ENCODE measurements at places on chromosomes 5 and 9. TPM values are rescaled to one million over a fixed set of nuclear protein-coding genes. Genes with fewer than 3 reads are reported as not detected.

Gene PCDHA1
- total RNA-seq, result not detected

Gene IFNA13
- not detected for total RNA-seq

Gene PCDHGA4
- total RNA-seq, result 6.7 TPM

Gene FAM78A
- 0.78 TPM for total RNA-seq

Gene MYMK
- total RNA-seq, result not detected

Gene MYOZ3
- not detected for total RNA-seq

Gene RASEF
- total RNA-seq, result 49.5 TPM

DNA sequence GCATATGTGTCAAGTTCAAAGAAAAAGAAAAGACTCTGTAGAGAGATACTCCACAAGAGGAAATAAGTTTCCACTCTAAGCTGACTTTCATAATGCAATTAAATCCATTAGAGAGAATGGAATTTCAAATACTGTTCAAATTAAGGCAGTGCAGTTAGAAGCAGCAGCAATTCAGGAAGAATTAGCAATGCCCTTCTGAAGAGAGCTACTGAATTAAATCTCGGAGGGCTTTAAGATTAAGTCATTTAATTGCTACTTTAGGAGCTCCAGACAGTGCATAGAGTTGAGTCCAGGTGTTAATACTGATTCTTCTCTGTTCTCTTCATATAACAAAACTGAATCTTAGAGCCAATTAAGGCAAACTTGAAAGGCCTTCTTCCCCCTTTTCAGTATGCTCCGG is 8.5 kb downstream of the CDH12 start:
- no peak overlapping the region for H3K4me3 ChIP-seq
- no peak for DNase-seq
- no peak overlapping the region for H3K27ac ChIP-seq
- no peaks in the 10 kb centered on the region for H3K36me3 ChIP-seq
- no peaks in the 10 kb centered on the region for H3K27me3 ChIP-seq
- H3K4me1 ChIP-seq, result no peaks in the 10 kb centered on the region

- no peak overlapping the region for H3K27ac ChIP-seq
- DNase-seq, result no peak
- H3K4me3 ChIP-seq, result no peak overlapping the region
- no peaks in the 10 kb centered on the region for H3K36me3 ChIP-seq
Measured at GRCh38 chr5:176888865-176889165, 10.3 kb downstream of the HK3 start.

DNA sequence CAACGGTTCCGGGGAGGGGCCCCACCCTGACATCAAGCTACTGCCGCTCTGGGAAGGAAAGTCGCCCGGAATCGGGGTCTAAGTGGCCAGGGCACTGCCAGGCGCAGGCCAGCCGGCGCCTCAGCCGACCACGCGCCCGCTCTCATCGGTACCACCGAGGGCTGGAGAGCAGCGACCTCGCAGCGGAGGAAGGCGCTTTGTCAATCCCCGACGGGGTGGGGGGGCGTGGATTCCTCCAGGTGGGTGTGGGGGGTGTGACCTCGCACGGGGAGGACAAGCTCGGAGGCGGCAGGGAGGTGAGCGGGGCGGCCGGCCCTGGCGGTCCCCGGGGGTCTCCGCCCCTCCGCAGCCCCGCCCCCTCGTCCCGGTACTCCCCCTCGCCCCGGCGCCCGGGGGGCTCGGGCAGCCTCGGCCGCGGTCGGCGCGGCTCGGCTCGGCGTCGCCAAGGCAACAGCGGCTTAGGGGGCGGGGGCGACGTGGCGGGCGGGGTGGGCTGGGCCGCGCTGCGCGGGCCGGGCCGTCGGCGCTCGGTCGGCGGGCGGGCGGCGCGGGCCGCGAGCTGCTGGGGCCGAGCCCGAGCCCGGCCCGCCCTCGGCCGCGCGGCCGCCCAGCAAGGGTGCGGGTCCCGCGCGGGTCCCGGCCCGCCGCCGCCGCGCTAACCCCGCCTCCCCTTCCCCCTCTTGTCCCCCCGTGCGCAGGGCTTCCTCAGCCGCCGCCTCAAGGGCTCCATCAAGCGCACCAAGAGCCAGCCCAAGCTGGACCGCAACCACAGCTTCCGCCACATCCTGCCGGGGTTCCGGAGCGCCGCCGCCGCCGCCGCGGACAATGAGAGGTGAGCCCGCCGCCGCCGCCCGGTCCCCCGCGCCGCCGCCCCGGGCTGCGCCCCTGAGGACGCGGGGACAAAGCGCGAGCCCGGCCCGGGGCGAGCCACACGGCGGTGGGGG is 47.5 kb downstream of the DAB2IP start:
- peak; percentile 54 for DNase-seq
- peak overlapping the region; percentile 75 for H3K27ac ChIP-seq
- no peaks in the 10 kb centered on the region for H3K36me3 ChIP-seq
- H3K4me1 ChIP-seq, result peaks cover 41% of the 10 kb centered on the region
- no peaks in the 10 kb centered on the region for H3K27me3 ChIP-seq

DNA sequence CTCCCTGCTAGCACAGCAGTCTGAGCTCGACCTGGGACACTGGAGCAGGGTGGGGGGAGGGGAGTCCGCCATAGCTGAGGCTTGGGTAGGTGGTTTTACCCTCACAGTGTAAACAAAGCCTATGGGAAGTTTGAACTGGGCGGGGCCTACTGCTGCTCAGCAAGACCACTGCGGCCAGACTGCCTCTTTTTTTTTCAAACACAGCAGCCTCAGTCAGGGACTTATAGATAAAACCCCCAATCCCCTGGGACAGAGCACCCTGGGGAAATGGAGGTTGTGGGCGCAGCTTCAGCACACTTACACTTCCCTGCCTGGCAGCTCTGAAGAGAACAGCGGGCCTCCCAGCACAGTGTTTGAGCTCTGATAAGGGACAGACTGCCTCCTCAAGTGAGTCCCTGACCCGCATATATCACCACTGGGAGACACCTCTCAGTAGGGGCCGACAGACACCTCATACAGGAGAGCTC is 151.1 kb upstream of the APC start:
- H3K27me3 ChIP-seq, result no peaks in the 10 kb centered on the region
- H3K36me3 ChIP-seq, result no peaks in the 10 kb centered on the region
- DNase-seq, result no peak
- H3K4me3 ChIP-seq, result no peak overlapping the region
- H3K4me1 ChIP-seq, result no peaks in the 10 kb centered on the region
- H3K27ac ChIP-seq, result no peak overlapping the region

GRCh38 chr5:74378464-74378863 is 262.1 kb downstream of the ENC1 start:
- no peak overlapping the region for H3K27ac ChIP-seq
- peaks cover 6% of the 10 kb centered on the region for H3K4me1 ChIP-seq
- no peaks in the 10 kb centered on the region for H3K27me3 ChIP-seq
- H3K36me3 ChIP-seq, result no peaks in the 10 kb centered on the region

DNA sequence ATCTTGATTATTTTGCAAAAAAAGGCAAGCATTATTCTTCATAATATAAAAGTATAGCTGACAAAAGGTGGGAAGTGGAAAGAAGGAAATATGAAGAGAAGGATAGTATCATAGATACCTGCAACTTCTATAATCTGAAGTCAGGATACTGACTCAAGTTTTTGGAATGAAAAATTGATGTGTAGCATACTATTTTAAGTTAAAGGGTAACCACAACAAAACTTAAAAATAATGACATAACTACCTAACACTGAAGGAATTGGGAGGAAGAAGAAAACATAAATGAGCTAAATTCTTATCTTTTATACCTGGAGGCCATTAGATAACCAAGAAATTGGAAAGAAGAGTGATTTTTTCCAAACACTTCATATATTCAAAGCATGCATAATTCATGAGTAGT is 51.8 kb upstream of the TLE1 start:
- H3K4me3 ChIP-seq, result no peak overlapping the region
- no peak for DNase-seq
- H3K27ac ChIP-seq, result no peak overlapping the region
- H3K36me3 ChIP-seq, result no peaks in the 10 kb centered on the region
- H3K27me3 ChIP-seq, result no peaks in the 10 kb centered on the region

DNA sequence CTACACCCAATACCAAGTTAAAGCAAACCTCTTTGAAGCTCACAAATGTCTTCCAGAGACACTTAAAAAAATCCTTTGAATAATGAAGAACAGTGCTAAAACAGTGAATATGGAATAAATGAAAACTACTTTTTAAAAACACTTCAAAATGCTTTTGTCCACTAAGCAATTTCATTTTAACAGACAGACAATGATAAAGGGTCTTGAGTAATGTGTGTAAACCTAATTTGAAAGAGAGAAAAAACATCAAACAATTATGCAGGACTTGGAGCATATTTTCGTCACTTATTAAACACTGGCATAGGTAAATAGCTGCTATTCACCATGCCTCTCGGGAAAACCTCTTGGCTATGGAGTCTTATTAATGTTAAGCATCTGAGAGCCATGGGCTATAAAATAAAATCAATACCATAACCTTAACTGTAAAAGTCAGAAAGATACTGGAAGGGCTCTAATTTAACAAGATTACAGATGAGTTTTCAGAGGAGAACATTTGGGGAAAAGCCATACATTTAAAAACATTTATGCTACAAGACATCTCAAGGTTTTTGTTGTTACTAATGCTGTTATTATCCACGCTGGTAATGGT is 177.8 kb downstream of the NFIB start:
- DNase-seq, result no peak
- no peak overlapping the region for H3K27ac ChIP-seq
- H3K36me3 ChIP-seq, result no peaks in the 10 kb centered on the region
- H3K27me3 ChIP-seq, result no peaks in the 10 kb centered on the region
- H3K4me1 ChIP-seq, result peaks cover 6% of the 10 kb centered on the region
- H3K4me3 ChIP-seq, result no peak overlapping the region

GRCh38 chr5:31809050-31809870 is 170.3 kb downstream of the PDZD2 start:
- peak; percentile 67 for DNase-seq
- H3K36me3 ChIP-seq, result no peaks in the 10 kb centered on the region
- no peaks in the 10 kb centered on the region for H3K27me3 ChIP-seq

DNA sequence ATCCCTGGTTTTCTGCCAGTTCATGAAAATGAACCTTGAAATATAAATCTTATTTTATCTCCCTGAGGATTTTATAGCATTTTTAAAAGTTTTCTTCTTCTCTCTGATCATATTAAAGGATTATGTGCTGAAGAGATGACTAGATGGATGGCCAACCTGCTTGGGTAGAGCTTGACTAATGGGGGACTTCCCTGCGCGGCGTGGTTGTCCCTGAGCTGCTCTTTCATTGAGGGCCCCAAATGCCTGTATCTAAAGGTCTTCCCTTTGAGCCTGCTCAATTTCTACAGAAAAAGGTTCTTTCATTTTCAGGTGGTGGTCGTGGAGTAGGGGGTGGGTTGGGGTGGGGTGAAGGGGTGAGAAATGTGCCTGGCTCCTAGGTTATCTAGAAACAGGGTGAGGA is 20.5 kb upstream of the CDKN2AIPNL start:
- no peak for DNase-seq
- H3K4me1 ChIP-seq, result peaks cover 12% of the 10 kb centered on the region

DNA sequence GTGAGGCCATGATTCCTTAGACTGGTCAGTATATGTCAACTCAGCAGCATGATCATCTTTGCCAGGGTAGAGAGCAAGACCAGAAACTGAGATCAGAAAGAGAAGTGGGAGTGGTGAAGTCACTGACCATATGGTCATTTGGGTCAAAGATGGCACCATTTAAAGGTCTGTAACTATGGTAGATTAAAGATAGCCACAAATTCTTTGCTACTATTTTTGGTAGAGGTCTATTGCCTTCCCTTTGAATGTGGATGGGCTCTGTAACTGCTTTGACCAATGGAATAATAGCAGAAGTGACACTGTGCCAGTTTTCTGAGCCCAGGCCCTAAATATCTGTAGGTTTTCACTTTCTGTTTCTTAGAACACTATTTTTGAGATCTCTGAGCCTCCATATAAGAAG is 117.6 kb downstream of the PCSK1 start:
- H3K4me3 ChIP-seq, result no peak overlapping the region
- H3K27ac ChIP-seq, result no peak overlapping the region

DNA sequence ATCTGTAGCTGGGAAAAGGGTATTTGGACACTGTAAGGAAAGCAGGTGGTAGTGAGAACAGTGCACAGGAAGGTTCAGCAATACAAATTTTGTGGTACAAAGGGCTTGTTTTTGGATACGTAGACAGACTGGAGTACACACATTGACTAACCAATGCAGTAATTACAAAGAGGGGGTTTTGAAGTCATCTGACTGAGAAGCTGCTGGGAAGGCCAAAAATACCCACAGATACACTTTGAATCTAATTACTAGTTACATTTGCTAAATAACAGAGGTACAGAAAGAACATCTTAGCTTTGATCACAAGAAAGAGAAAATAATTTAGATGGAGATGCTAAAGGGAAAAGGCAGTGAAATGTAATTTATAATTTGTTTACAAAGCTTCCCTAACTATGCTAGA is 45.9 kb downstream of the PKD2L2 start:
- peaks cover 14% of the 10 kb centered on the region for H3K36me3 ChIP-seq
- peaks cover 9% of the 10 kb centered on the region for H3K4me1 ChIP-seq
- no peak for DNase-seq
- no peak overlapping the region for H3K4me3 ChIP-seq
- H3K27me3 ChIP-seq, result no peaks in the 10 kb centered on the region

GRCh38 chr5:37855438-37855837 is 15.6 kb upstream of the GDNF start:
- DNase-seq, result no peak
- H3K4me1 ChIP-seq, result no peaks in the 10 kb centered on the region
- H3K27ac ChIP-seq, result no peak overlapping the region
- H3K4me3 ChIP-seq, result no peak overlapping the region

Data from body of pancreas (tissue), 4 donors.